ENCODE measurements at places on chromosomes 12 and 14. TPM values are rescaled to one million over a fixed set of nuclear protein-coding genes. Genes with fewer than 3 reads are reported as not detected.

The ZNF839 gene
- total RNA-seq: 5.6 TPM

GRCh38 chr14:26596543-26597061 lies 1.2 kb downstream of the NOVA1 start:
- peaks cover 4% of the 10 kb centered on the region for H3K4me1 ChIP-seq
- no peaks in the 10 kb centered on the region for H3K36me3 ChIP-seq
- H3K27me3 ChIP-seq: no peaks in the 10 kb centered on the region

The HOXC4 gene
- not detected for total RNA-seq

DNA sequence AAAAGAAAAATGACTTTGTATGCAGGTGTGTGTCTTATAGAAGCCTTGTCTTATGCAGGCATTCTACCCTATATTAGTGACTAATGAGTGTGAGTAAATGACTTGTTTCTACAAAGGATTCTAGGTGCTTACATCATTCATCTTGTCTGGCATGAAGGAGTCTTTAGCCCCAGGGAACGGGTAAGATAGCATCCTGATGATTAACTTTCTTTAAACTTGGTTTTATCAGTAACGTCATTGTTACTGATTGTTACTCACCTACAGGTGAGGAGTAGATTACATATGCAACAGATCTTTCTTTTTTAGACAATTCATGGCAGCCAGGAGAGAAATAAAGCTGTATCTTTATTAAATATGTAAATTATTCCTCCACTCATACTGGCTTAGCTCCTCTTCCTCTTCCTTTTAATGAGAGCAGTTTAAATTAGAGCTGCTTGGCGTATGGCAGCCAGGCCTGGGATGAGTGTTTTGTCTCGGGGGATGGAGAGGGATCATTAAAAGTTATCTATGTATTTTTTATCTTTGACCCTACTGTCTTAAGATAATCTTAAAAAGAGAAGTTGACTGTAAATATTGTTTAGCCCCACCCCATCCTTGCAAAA lies 57.2 kb upstream of the ATP2A2 start:
- H3K4me3 ChIP-seq: no peak overlapping the region
- no peaks in the 10 kb centered on the region for H3K36me3 ChIP-seq
- H3K27ac ChIP-seq: no peak overlapping the region
- H3K27me3 ChIP-seq: no peaks in the 10 kb centered on the region
- H3K4me1 ChIP-seq: peaks cover 3% of the 10 kb centered on the region

DNA sequence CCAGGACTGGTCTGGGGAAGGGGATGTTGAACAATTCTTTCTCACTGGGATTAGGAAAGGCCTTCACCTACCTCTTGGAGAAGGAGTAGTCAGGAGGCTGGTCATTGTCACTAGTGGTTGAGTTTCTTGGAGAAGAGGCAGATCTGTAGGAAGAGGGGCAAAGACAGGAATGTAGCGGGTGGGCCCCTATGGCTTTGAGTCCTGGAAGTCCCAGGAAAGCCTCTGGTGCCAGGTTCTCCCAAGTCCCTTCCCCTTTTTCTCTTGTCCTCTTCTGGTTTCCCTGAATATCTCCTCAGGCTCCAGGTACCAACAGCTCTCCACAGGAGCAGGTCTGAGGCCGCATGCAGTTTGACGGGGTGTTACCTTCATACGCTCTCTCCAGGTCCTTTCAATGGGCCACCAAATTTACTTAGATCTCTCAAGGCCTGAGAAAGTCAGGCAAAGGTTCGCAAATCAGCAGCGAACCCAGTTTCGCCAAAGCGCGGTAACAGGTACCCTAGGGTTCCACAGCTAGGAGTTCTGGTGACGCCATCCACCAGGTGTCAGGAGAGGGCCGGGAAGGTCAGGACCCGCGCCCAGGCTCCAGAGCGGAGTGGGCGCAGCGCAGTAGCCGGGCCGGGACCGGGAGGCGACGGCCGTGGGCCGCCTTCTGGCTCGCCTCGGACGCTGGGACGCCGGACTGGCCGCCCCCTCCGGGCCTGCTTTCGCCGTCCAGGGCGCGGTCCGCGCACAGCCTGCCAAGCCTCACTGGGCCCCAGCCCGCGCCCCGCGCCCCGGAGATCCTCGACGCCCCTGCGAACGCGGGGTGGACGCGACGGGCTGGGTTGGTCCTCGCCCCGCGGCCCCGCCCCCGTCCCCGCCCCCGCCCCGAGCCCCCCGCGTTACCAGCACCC lies 795 bp downstream of the SMAGP start:
- H3K36me3 ChIP-seq: no peaks in the 10 kb centered on the region
- peaks cover 12% of the 10 kb centered on the region for H3K4me1 ChIP-seq

The TBC1D30 gene
- total RNA-seq: 2.2 TPM

DNA sequence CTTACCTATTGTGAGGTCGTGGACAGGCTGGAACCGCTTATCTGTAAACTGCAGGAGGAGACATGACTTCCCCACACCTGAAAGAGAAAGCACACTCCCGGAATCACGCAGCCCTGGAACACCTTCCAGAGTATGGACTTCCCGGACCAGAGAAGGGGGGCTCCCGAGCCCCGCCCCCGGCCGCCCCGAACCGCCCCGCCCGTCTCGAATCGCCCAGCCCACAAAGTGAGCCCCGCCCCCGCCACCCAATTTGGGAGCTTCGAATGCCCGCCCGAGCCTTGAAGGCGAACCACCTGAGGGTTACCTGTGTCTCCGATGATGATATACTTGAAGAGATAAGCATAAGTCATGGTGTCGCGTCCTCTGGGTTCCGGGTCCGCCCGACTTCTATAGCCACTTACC lies 235 bp downstream of the RAB2B start:
- peak overlapping the region; percentile 80 for H3K27ac ChIP-seq
- DNase-seq: peak; percentile 92
- peak overlapping the region; percentile 62 for H3K4me3 ChIP-seq
- H3K27me3 ChIP-seq: no peaks in the 10 kb centered on the region
- no peaks in the 10 kb centered on the region for H3K36me3 ChIP-seq
- peaks cover 25% of the 10 kb centered on the region for H3K4me1 ChIP-seq

The KRT79 gene
- not detected for total RNA-seq

- no peaks in the 10 kb centered on the region for H3K36me3 ChIP-seq
- DNase-seq: no peak
- no peak overlapping the region for H3K27ac ChIP-seq
- H3K27me3 ChIP-seq: no peaks in the 10 kb centered on the region
- H3K4me3 ChIP-seq: no peak overlapping the region
These were observed 111.4 kb downstream of the STXBP6 start for GRCh38 chr14:24938593-24938992.

DNA sequence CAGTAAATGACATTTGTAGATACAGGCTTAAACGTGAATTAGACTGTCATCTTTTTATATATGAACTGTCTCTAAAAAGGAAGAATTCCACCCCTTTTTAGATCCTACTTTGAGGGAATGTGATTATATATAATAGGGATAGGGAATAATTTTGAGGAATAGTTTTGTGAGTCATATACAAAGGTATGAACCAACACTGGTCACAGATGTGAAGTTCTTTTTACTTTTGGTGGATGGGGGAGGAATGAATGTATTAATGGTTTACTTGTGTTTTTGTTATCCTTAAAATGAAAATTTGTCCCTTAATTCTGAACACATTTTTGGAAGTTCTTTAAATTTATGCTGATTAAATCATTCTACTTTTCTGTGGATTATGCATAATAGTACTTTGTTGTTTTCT lies 30.4 kb downstream of the FRS2 start:
- no peaks in the 10 kb centered on the region for H3K27me3 ChIP-seq
- no peak overlapping the region for H3K4me3 ChIP-seq
- H3K36me3 ChIP-seq: no peaks in the 10 kb centered on the region
- no peak overlapping the region for H3K27ac ChIP-seq
- no peak for DNase-seq

DNA sequence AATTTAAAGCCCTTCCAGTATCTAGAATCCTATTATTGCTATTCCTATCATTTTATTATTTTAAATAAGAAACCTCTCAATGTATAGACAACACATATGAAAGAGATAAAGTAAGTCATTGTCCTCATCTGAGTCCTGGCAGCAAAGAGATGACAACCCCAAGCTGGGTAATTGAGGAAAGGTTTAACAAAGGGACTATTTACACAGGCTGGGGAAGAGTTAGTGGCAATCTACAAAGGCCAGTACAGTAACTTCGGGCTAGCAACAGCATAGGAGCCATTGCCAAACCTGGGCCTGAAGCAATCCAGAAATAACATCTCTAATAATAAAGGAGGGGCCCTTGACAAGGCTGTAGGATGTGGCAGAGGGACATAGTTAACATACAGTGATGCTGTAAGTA lies 11.2 kb downstream of the PDE6H start:
- no peaks in the 10 kb centered on the region for H3K27me3 ChIP-seq
- no peak overlapping the region for H3K27ac ChIP-seq
- no peak for DNase-seq
- H3K4me1 ChIP-seq: no peaks in the 10 kb centered on the region

GRCh38 chr14:93725002-93725582 lies 63.2 kb downstream of the PRIMA1 start:
- H3K27me3 ChIP-seq: no peaks in the 10 kb centered on the region
- no peaks in the 10 kb centered on the region for H3K4me1 ChIP-seq
- H3K27ac ChIP-seq: no peak overlapping the region

- no peaks in the 10 kb centered on the region for H3K4me1 ChIP-seq
- no peak for DNase-seq
- no peaks in the 10 kb centered on the region for H3K36me3 ChIP-seq
- no peak overlapping the region for H3K27ac ChIP-seq
These were observed 115.9 kb downstream of the SLC25A21 start for GRCh38 chr14:37056473-37056872.

DNA sequence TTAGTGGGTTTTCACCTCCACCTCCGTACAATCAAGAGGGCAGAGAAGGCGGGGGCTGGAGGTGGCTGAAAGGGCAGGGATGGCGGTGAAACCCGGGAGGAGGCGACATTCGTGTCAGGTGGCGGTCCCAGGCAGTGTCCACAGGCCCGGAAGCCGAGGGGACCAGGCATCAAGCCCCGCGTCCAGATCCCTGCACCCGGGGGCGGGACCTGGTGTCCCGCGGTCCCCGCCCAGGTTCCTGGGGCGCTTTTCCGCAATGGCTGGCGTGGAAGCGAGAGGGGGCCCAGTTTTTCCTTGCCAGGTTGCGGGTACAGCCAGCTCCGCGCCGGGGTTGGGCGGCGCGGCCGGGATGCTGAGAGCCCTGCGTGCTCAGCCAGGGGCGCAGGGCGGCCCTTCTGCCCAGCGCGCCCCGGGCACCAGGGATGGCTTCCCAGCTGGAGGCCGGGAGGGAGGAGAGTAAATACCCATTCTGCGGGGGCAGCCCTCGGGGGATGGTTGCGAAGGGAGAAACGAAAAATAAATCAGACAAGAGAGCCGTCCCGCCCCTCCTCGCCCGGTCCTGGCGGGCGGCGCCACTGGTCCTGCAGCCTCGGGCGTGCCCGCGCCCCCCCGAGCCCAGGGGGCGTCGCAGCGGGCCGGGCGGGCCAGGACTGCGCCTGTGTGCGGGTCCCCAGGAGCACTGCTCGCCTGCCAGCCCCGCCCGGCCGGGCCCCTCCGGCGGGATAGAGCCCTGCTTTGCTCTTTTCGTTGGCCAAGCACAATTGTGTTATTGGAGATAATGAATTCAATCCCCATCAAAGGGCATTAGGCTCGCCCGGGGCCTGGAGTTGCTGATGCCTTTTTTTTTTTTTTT lies 11.5 kb downstream of the FOXA1 start:
- peak overlapping the region; percentile 79 for H3K27ac ChIP-seq
- peaks cover 5% of the 10 kb centered on the region for H3K4me1 ChIP-seq
- no peaks in the 10 kb centered on the region for H3K27me3 ChIP-seq
- H3K4me3 ChIP-seq: peak overlapping the region; percentile 77

GRCh38 chr12:25115677-25116076 lies 79.3 kb downstream of the DNAI7 start:
- H3K27ac ChIP-seq: no peak overlapping the region
- H3K4me3 ChIP-seq: no peak overlapping the region
- H3K27me3 ChIP-seq: no peaks in the 10 kb centered on the region
- H3K4me1 ChIP-seq: peaks cover 4% of the 10 kb centered on the region

GRCh38 chr12:28866296-28866695 lies 282.8 kb upstream of the FAR2 start:
- H3K4me3 ChIP-seq: no peak overlapping the region
- H3K36me3 ChIP-seq: no peaks in the 10 kb centered on the region
- no peaks in the 10 kb centered on the region for H3K4me1 ChIP-seq
- H3K27ac ChIP-seq: no peak overlapping the region
- H3K27me3 ChIP-seq: peaks cover 5% of the 10 kb centered on the region

- H3K27ac ChIP-seq: no peak overlapping the region
- H3K4me1 ChIP-seq: peaks cover 6% of the 10 kb centered on the region
- H3K4me3 ChIP-seq: no peak overlapping the region
- DNase-seq: no peak
- no peaks in the 10 kb centered on the region for H3K36me3 ChIP-seq
- H3K27me3 ChIP-seq: no peaks in the 10 kb centered on the region
These were observed 3.6 kb downstream of the SERPINA12 start for GRCh38 chr14:94505641-94506040.

DNA sequence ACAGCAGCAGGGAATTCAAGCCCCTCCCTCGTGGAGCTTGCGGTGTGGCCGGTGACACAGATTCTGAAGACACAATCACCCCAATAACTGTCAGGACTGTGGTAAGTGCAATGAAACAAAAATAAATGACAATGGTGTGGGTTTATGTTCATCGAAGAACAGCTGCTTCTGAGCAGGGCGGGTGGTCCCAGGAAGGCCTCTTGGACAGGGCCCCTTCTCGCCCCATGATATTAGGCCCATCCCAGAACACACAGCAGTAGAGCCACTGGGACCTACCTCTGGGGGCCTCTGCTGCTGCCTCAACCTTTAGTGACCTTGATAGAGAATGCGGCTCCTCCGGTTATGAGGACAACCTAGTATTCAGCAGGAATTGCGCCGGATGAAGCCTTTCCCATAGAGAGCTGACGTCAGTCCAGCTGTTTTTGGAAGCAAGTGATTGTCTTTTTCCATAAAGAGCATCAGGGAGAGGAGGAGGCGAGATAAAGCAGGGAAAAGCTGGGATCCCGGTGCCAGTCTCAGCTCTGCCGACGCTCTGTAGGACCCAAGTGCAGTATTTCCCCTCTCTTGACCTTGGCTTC lies 84.1 kb upstream of the BCL11B start:
- no peaks in the 10 kb centered on the region for H3K27me3 ChIP-seq
- no peaks in the 10 kb centered on the region for H3K36me3 ChIP-seq
- H3K27ac ChIP-seq: no peak overlapping the region
- DNase-seq: no peak
- no peak overlapping the region for H3K4me3 ChIP-seq
- H3K4me1 ChIP-seq: no peaks in the 10 kb centered on the region

GRCh38 chr14:22882529-22883172 lies 371 bp upstream of the REM2 start:
- H3K27me3 ChIP-seq: no peaks in the 10 kb centered on the region
- H3K4me1 ChIP-seq: no peaks in the 10 kb centered on the region
- DNase-seq: no peak
- H3K27ac ChIP-seq: no peak overlapping the region

- no peak for DNase-seq
- no peak overlapping the region for H3K27ac ChIP-seq
These were observed 87.3 kb downstream of the KSR2 start for GRCh38 chr12:117881517-117881916.

DNA sequence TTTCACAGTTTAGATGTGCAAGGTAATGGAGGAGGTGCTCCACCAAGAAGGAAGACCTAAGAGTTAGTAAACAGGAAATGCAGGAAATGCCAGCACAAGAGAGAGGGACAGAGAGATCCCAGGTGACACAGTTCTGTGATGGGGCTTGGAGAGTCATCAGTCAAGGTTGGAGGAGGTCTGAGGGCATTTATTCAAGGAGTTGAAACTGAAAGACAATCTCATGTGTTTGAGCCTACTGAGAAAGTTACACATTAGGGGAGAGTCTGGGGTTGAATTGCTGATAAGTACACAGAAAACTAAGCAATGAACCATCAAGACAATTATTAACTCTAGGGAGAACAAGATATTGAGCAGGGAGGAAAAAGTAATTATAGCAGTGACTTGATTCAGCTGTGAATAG lies 138.5 kb downstream of the ANO6 start:
- H3K4me1 ChIP-seq: peaks cover 13% of the 10 kb centered on the region
- H3K27me3 ChIP-seq: no peaks in the 10 kb centered on the region
- no peak for DNase-seq

Measured in liver (tissue), 10 donors.